Stimulated activated CD8-positive, alpha-beta memory T cell treated with anti-CD3 and anti-CD28 coated beads, Interleukin-15, amount 100 ng/mL, for 24 hours (primary cell): ENCODE measurements at places on chromosomes 7 and 10.

DNA sequence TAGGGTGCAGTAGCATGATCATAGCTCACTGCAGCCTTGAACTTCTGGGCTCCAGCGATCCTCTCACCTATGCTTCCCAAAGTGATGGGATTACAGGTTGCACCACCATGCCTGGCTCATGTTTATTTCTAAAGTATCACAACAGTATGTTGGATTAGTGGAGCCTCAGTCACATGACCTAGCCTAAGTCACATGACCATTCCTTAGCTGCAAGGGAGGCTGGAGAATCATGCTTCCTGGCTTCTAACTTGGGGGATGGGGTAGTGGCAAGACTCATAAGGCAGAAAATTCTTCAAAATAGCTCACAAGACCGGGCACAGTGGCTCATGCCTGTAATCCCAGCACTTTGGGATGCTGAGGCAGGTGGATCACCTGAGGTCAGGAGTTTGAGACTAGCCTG is 26.9 kb upstream of the TPST1 start:
- DNase-seq, result no peak

GRCh38 chr7:155702616-155703015 is 58.2 kb downstream of the RBM33 start:
- DNase-seq, result no peak

DNA sequence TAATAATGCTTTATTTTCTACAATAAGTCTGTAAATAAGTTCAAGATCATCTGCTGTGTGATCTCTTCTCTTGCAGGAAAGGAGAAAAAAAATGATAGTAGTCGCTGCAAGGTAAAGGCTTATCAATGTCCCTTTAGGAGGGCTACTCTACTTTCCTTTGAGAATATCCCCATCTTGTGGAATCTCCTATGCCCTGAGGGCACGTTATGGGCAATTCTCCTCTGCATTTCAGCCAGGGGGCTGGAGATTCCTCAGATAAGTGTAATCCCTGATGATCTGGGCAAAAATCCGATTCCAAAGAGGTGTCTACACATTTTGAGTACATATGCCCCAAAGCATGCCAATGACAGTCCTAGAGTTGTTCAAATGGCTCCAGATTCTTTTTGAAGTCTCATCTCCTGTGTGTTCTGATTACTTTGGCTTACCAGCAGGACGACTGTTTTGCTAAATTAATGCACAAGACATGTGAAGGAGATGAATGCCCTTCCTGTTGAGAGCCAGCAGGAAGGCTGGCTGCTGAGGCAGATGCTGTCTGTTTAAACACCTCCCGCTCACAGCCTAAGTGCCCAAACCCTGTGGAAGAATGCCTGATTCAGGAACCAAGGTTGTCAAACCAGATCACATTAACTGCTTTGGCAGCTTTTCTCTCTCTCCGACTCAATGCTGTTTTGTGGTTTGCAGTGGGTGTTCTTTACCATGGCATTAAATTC is 171.2 kb upstream of the COL1A2 start:
- DNase-seq, result no peak

- no peak for DNase-seq
Measured at GRCh38 chr10:25901199-25901598, 32.8 kb upstream of the MYO3A start.

- DNase-seq, result no peak
Measured at GRCh38 chr10:44340557-44340956, 44.3 kb downstream of the CXCL12 start.

GRCh38 chr10:66881814-66882213 is 44.0 kb upstream of the LRRTM3 start:
- DNase-seq, result no peak

GRCh38 chr7:105760551-105761447 is 115.6 kb downstream of the ATXN7L1 start:
- DNase-seq, result no peak

DNA sequence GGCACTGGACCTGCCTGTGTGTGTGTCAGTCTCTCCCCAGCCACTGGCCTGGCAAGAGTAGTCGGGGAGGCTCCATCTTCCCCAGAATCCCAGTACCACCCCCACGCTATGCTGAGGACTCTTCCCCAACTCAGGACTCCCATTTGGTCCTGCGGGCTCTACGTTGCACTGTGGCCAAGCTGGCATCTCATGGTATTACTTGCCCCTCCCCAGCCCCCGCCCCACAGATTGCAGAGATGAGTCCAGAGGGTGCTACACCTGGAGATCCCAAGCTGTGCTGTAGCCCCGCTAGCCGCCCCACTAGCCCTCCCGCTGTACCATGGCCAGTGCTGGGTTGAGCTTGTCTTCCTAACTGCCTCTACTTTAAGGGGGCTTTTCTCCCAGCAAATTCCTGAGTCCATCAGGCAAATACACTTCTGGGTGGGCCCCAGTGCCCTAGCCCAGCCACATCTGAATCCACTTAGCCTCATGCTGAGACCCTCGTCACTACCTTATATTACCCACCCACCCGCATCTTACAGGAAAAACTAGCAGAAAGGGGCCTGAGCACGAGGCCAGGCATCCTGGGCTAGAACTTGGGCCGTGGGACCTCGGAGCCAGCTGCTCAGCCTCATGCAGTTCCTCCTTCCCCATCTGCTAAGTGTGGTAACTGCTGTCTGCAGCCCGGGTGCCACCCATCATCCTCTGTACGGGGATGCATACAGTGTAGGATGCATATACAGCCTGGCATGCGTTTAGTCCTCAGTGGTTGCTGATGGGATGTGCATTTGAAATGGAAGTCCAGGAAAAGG is 65.8 kb upstream of the CACUL1 start:
- DNase-seq, result no peak

DNA sequence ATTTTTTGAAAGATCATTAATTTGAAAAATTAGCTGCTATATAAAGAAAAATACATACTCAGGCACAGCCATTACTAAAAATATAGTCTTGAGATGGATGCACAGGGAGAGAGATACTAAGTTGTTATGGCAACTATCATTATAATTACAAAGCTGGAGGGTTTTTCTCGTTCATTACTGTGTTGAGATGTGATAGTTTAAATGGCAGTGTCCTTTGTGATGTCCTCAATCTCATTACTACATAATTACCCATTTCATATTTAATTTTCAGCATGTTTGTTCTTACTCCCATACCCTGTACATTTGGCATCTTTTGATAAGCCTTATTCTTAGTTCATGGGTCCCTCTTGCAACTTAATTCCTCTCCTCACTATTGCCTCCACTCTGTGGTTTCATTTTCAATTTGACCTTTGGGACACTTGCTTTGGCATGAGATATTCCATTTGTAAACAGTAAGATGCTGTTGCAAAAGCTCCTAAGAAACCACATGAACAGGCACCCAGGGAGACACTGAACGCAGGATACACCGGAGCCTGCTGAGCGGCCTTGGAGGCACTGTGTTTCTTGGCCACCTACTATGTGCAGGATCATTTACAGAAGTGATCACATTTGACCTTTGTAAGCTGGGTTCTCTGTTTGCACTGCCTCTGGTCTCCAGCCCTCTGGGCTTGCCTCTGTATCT is 4.8 kb upstream of the CPXM2 start:
- no peak for DNase-seq
